CD4-positive, alpha-beta T cell treated with Interleukin-15 for 1 hour (primary cell): ENCODE measurements at places on chromosomes 3 and 15.

- DNase-seq, result no peak
Observed at GRCh38 chr3:178059119-178059518, 477.1 kb upstream of the KCNMB2 start.

GRCh38 chr15:26943866-26944265, 27.1 kb upstream of the GABRG3 start:
- no peak for DNase-seq

DNA sequence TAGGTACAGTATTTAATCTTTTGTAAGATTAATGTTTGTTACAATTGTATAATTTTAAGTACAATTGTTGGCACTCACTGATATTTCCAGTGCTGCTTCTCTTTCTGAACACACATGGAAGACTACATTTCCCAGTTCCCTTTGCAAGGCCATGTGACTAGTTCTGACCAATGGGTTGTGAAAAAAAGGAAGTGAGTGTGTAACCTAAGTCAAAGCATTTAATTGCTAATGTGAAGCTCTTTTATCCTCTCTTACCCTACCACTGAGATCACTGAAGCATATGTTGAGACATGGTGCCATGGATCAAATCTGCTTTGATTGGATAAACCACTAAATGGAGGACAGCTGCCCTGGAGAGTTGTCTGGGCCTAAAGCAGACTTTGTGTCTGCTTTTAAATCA, 83.9 kb upstream of the PLXND1 start:
- DNase-seq, result peak; percentile 63

DNA sequence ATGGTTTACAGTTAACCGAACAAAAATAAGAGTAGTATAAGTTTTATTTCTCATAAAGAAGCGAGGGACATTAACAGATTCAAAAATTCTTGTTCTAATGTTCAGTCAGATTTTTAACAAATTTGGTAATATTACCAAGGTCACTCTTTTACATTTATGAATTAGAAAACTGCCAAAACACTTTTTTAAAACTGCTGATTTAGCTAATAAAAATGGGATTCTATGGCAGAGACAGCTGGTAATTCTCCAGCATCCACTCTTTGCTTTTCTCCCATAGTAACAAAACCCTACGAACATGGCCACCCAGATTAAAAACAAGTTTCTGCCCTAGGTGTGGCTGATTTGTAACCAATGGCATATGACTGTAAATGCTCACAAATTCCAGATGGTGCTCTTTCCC, 71.2 kb downstream of the GPR160 start:
- no peak for DNase-seq

- no peak for DNase-seq
Observed at GRCh38 chr15:47756872-47757271, 39.6 kb downstream of the SEMA6D start.

- no peak for DNase-seq
Observed at GRCh38 chr3:129609591-129610182, 3.2 kb upstream of the PLXND1 start.

DNA sequence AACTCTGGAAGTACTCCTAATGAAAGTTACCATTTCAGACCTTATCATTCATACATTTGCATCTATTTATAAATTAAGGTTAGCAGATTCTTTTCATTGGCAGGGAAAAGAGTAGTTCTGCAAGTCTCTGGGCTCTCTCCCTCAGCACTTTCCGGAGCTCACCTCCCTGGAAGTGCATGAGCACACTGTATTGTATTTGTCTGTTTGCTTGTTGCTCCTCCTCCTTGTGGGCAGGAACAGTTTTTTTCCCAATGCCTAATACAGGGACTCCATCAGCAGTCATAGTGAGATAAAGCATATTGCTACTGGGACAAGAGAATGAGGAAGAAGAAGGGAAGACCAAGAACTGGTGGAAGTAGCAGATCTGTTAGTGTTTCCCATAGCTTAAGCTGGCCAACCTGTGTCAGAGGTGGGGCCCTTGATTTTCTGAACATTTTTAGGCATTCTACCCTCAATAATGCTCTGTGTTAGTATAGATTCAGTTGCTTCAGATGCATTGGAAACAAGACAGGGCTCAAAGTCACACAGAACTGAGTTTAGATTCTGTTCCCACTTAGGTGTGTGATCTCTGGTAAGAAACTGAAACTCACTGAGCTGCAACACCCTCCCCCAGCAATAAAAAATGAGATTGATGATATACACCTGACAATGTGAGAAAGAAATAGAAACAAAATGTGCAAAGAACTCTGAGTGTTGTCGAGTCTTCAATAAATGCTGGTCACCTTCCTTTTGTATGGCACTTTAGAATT, 407.8 kb downstream of the TUSC7 start:
- no peak for DNase-seq

DNA sequence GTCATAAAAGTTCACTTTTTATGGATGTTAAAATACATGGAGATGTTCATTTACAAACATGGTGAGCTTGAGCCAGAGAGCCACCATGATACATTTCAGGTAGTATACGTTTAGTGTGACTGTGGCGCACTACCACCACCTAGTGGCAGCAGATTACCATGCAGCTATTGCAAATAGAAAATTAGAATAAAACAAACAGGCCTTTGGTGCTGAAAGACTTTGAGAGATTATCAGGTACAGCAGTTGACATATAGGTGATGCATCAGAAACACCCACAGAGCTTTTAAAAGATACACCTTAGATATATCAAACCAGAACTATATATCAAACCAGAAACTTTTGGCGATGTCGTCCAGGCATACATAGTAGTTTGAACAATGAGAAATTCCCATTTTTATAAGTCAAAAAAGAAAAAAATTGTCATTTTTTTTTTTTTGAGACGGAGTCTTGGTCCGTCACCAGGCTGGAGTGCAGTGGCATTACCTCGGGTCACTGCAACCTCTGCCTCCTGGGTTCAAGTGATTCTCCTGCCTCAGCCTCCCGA, 42.0 kb upstream of the ICE2 start:
- peak; percentile 69 for DNase-seq

DNA sequence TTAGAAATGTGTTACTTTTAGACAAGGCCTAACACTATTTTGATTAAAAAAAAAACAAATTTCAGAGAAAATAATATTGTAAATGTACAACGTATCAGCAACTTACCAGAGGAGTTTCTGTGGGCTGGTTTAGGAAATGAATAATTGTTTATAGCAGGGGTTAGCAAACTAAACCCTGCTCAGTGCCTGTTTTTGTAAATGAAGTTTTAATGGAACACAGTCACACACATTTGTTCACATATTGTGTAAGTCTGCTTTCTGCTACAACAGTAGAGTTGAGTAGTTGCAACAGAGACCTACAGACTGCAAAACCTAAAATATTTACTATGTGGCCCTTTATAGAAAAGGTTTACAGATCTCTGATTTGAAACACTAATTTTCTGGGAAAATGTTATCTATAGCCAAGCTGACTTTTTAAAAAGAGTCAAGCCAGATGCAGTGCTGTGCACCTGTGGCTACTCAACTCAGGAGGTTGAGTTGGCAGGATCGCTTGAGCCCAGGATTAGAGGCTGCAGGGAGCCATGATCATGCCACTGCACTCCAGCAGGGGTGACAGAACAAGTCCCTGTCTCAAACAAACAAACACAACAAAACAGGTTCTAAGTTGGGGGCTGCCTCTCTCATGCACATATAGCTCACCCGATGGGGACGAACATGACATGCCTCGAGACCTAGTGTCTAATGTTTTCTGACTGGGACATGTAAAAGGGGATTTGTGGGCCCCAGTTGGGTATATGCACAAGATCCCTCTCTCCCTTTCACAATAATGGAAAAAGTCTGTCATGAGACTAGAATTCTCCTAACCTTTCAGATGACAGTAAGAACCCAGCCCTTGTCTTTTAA, 182.5 kb downstream of the TNIK start:
- no peak for DNase-seq

- DNase-seq, result no peak
Observed at GRCh38 chr15:78831229-78832207, 20.3 kb upstream of the ADAMTS7 start.

- peak; percentile 45 for DNase-seq
Observed at GRCh38 chr3:16430717-16431630, 82.5 kb downstream of the RFTN1 start.

GRCh38 chr3:128727485-128727884, 1.5 kb downstream of the RAB7A start:
- no peak for DNase-seq
